ENCODE measurements at places on chromosomes 16 and 17.

GRCh38 chr16:48963306-48963705 lies 318.3 kb downstream of the CBLN1 start:
- DNase-seq = peak; percentile 40

GRCh38 chr17:36885771-36886377 lies 51.4 kb upstream of the LHX1 start:
- DNase-seq = no peak

DNA sequence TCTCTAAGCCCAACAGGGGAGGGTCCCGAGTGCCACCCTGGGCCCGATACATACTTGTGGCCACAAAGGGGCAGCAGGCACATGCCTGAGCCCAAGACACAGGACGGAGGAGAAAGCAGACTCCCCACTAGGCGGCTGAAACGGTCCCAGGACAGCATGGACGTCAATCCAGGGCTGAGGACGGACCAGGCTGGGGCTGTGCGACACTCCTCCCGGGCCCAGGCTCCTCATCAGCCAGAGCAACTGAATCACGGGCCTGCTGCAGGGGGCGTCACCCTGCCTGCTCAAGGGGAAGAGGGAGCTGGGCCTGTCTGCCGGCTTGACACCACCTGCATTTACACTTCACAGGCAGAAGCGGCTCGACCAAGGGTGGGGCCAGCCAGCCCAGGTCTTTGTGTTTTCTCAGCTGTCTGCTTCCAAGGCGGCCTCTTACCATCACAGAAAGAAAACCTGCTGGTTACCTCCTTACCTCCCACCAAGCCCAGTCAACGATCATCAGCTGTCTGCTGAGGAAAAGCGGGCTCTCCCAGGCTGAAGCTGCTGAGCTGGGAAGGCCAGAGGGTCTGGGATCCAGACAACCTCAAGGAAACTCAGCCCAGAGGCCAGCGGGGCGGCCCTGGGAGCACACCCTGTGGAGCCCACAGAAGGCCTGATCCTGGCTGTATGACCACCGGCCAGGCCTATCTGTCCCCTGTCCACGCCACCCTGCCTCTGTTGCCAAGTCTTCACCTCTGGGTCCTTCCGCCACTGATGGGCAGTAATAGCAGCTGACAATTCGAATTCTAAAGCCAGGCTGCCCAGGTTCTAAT lies 26.4 kb downstream of the KIFC3 start:
- DNase-seq = no peak

DNA sequence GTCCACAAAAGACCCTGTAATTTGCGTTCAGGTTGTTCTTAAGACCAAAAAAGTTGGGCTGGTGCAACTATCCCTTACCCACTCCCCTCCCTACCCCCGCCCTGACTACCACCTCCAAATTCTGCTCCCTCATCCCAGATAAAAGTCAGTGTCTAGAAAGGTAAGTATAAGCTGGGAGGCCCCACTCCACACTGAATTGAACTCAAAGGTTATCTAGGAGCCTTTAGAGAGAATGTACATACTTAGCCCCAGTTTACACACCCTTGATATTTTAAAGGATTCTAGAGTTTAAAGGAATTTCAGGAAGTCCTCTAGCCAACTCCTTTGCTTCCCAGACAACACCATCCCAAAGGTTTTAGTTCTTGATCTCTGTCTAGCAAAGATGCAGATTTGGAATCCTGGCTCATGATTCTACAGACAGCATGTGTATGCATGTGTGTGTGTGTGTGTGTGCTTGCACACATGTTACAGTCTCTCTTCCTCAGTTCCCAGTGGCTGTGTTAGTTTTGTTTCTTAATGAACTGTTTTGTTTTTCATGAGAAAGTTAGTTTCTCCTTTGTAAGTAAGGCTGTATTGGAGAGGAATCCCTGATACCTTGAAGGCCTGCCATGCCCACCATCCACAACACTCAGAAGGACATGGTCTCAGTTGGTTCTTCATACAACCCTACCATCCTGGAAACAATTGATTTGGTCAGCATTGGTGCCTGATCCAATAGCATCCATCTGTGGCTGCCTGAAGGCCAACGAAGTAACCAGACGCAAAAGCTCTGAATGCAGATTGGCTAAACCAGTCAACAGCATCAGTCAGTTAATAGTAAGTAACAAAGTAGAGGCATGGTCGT lies 281.3 kb downstream of the SOX9 start:
- DNase-seq = no peak

- peak; percentile 79 for DNase-seq
These were observed 23.0 kb downstream of the SLC35G3 start for GRCh38 chr17:35170968-35171771.

DNA sequence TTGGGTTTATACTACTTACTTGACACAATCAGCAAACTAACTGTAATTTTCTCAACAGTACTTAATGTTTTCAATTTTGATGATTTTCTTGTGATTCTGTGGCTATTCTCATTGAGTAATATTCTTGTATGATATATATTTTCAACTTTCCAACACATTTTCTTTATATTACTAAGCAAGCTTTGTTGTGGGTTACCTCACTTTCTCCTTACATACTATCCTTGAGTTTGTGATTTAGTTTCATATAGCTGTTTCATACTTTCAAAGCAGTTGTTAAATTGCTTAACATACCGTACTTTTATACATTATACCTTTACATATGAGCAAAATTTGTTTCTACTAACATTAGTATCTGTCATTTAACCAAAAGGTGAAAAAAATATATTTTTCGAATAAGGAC lies 197.1 kb downstream of the BCAS3 start:
- no peak for DNase-seq

DNA sequence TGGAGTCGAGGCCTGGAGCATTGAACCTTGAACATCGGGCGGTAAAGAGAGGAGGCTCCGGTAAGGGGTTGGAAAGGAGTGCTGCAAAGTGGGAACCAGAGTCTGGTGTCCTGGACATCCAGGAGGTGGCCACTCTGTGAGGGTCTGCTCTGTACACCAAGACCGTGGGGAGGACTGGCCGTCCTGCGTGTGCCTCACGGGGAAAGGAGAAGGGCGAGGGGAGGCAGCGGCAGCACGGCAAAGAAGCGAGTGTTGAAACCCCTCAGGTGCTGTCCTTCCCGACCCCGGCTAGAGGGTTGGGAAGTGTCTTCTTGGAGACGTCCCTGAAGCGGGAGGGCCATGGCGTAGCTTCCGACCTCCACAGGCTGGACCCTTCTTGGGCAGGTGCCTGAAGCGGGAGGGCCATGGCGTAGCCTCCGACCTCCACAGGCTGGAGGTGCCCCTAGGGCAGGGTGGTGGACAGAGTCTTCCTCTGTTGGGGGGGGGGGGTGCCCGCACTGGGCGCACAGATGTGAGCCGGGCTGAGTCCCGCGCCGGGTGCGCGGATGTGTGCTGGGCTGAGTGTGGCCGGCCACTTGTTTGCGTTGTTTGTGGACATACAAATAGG lies 42.0 kb downstream of the FOXK2 start:
- DNase-seq = no peak

- no peak for DNase-seq
These were observed 35.8 kb upstream of the HAPSTR1 start for GRCh38 chr16:9055661-9056060.

DNA sequence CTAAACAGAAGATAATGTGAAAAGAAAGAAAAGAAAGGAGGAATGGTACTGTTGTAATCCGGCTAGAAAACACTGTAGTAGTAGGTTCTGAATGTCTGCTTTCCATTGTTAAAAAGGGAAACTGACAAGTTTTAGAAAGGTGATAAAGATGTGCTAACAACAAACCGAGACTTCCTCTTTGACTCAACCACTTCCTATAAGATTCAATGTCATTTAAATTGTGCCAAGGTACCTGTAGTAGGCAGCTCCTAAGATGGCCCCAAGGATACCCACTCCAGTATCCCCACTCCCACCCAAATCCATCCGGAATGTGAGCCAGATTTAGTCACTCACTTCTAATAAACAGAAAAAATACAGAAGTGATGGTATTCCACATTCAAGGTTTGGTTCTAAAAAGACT lies 31.2 kb downstream of the XYLT1 start:
- no peak for DNase-seq

DNA sequence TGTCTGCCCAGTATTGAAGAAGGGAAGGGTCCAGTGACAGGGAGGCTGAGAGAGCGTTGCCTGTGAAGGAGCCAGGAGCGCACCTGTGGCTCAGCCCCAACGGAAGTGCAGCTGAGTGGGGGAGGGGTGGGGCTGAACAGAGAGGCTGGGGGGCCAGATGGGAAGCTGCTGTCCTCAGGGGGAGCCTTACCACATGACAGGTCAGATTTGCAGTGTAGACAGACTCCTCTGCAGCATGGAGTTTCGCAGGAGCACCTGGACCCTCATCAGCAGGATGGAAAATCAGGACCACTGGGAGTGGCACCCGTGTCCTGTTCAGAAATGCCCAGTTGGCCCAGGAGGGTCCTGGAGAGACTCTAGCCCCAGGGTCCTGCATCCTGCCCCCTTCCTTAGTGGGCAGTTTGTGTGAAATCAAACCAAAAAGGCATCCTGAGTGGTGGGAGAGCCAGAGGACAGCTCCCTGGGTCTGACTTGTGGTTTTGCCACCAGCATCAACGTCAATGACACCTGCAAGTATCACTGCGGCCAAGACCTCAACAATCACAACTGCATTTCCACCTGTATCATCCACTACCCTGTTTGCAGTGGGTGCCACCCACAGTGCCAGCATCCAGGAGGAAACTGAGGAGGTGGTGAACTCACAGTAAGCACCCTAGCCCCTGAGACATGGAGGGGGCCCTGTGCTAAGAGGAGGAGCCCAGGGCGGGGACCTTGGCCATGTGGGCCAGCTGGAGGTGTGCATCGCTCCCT lies 7.8 kb downstream of the CD300A start:
- no peak for DNase-seq

DNA sequence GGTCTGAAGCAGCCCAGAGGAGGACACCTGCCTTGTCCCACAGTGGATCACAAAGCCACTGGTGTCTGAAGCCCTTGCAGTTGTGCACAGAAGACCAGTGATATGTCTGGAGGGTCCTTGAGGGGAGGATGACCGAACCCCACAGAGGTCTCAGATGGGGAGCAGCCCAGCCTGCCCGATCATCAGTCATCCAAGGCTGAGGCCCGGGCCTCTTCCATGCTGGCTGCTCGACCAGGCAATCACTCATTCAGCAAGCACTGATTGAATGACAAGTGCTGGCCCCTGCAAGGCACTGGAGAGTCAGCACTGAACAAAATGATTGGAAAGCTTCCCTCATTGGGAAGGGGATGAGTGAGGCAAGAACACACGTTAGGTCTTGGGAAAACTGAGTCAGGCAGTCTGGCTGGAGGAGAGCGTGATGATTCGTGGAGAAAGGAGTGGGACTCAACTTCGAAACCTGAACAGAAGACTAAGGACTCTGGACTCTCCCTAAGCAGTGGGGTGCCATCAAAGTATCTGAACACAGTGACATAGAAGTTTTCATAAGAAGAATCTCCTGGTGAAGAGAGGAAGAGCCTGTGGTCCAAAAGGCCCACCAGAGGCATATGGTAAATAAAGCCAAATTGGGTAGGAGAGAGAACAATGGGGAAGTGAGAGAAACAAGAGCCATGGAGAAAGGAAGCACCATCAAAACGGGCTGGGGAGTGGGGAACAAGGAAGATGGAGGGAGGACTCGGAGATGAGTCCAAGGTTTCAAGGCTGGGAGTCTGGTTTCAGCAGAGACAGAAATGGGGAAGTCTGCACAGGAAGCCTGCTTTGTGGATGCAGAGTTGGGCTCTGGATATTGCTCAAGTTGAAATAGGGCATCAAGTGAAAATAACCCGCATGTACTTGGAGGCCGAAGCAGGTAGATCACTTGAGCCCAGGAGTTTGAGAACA lies 10.2 kb downstream of the PIK3R5 start:
- no peak for DNase-seq

- peak; percentile 41 for DNase-seq
These were observed 1.7 kb downstream of the HEXIM1 start for GRCh38 chr17:45149669-45150664.

- DNase-seq = no peak
These were observed 7.5 kb upstream of the PIRT start for GRCh38 chr17:10845388-10845751.

- DNase-seq = no peak
These were observed at the start of gene ZG16B for GRCh38 chr16:2829501-2830354. ZG16B (plus strand) TSS chr16:2830303; CDS start chr16:2830442, 139 bp downstream.

GRCh38 chr17:48505788-48506187 lies 25.0 kb downstream of the HOXB1 start:
- peak; percentile 78 for DNase-seq

- peak; percentile 89 for DNase-seq
These were observed 15.4 kb upstream of the PLLP start for GRCh38 chr16:57299719-57300386.

GRCh38 chr16:3042376-3042775 lies 4.0 kb upstream of the MMP25 start:
- DNase-seq = no peak

- DNase-seq = peak; percentile 51
These were observed 297.5 kb downstream of the XYLT1 start for GRCh38 chr16:17173281-17173680.

DNA sequence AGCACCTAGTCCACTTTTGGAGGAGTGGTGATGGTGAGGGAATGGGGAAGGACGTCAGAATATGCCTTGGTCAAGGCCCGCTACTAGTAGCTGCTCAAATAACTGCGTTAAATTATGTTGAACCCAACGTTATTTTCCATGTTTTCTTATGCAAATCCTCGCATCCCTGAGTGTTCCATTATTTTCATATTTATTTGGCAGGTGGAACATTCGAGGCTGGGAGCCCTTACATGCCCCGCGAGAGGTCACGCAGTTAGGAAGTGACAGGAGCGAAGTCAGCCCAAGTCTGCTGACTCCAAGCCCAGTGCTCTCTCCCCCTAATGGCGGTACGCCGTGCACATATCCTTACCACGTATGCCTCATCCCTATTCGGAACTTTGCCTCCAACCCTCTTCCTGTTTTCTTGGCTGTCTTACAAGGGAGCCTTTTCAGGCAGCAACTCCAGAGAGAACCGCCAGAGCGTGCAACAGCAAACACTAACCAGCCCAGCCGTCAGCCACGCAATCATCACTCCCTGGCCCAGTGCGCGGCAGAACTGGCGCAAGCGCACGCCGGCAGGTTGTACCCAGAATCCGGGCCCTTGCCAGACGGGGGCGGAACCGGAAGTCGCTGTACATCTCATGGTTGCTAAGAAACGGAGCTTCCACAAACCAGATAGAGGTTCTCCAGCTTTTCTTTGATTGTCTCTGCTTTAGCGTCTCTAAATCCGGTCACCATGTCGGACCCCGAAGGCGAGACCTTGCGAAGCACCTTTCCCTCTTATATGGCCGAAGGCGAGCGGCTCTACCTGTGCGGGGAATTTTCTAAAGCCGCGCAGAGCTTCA lies at the start of gene ODAD4:
Gene ODAD4, plus strand, starts transcription at position 609 of the 824 bp plus-strand sequence. Its CDS starts 107 bp downstream, at position 716.
- peak; percentile 98 for DNase-seq

DNA sequence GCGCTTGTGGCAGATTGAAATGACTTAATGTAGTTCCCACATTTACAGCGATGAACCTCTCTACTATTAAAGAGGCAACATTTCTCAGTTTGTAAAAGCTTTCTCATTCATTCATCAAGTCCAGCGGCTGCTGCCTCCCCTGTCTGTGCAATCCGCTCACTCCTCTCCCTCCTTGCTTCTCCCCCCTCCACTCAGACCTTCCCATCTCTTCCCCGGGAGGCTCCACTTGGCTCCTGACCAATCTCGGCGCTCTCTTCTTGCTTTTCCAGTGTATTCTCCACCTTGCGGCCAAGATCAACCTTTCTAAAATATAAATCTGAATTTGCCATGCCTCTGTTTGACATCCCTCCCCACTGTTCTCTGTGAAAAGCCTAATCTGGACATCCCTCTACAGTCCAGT lies 117.5 kb downstream of the ASIC2 start:
- DNase-seq = no peak

- no peak for DNase-seq
These were observed 16.6 kb upstream of the CES1 start for GRCh38 chr16:55849536-55849935.

GRCh38 chr16:6531067-6531466 lies 801.6 kb upstream of the RBFOX1 start:
- no peak for DNase-seq

GRCh38 chr17:79899584-79899983 lies 60.3 kb upstream of the CBX4 start:
- DNase-seq = no peak
